ENCODE measurements at places on chromosomes 13 and 19.
A peak's percentile ranks its signal among the peaks of the same experiment; 100 is the strongest.

- DNase-seq: no peak
These were observed 8.3 kb downstream of the IRS2 start for GRCh38 chr13:109778102-109778542.

- no peak for DNase-seq
These were observed 1.8 kb upstream of the IFI30 start for GRCh38 chr19:18171605-18172327.

DNA sequence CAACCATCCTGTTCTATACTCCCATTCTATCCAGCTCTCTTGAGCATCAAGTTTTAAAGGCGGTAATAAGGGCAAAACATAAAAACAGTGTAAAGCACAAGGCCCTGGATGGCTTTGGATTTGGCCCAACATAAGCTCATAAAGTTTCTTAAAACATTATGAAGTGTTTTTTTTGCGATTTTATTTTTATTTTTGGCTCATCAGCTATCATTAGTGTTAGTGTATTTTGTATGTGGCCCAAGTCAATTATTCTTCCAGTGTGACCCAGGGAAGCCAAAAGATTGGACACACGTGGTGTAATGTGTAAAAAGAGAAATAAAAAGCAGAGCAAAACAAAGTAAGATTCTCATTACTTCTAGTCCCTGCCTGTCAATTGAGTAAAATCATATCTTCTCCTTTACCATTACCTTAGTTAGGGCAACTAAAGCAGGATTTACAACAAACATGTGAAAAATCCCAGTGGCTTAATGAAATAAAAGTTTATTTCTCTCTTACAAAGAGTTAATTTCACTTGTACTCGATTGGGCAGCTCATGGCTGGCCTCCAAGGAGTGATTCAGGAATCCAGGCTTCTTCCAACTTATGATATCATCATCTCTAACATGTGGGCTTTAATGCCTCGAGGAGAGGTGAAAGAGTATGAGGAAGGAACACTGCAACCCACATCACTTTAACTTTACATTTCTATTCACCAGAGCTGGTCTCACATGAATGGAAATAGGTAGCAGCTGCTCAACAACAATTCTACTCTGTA, 725.2 kb upstream of the SLITRK1 start:
- DNase-seq: peak; percentile 1

DNA sequence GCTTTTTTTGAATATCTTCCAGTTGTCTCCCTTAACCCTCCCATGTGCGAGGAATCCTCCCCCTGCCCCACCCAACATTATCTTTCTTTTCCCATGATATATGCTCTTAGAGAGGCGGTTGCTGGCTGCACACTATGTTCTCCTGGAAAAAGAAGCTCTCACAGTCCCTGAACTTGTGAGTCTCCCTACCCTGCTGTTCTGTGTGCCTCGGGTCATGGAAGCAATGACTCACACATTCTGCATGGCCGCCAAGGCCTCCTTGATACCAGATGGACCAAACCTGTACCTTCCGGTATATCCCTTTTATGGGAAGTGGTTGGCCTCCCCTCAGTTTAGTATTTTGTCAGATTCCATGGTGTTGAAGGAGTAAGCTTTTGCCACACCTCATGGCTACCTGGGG, 705.4 kb downstream of the SLITRK6 start:
- peak; percentile 65 for DNase-seq

- no peak for DNase-seq
These were observed 524 bp downstream of the PRKCG start for GRCh38 chr19:53882391-53883050.

DNA sequence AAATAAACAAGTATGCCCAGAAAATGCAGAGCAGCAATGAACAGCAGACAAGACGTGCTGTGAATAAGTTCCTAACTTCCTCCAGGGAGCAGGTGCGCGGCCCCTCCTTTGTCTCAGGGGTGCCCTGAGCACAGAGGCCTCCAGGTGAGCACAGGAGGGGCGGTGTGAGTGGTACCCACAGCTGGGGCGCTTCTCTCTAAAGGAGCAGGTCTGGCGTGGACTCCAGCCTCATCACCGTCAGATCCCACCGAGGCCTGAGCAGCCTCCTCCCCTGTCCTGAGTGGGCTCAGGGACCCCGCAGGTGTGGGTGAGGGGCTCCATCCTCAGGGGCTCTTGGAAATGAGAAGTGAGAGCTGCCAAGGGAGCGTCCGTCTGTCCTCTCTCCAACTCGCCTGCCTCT, 3.2 kb downstream of the LILRA5 start:
- no peak for DNase-seq

DNA sequence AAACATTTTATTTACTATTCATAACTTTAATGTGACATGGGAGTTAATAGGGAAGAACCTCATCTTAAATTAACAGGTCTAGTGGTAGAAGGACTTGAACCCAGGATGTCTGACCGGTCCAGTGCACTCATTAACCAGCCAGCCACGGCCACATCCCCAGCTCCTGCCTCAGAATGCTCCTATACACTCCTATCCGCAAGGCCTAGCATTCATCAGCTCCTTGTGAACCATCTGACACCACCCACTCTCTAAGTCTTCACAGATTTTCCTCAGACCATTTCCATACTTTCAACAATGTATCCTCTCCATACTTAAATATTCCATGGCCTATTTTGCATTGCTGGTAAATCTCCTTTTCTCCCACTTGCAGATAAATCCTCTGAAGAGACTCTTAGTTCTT, 98.3 kb downstream of the KLF12 start:
- no peak for DNase-seq

GRCh38 chr13:46168341-46168740, 13.6 kb downstream of the LCP1 start:
- no peak for DNase-seq

- no peak for DNase-seq
These were observed 457.6 kb upstream of the SLC10A2 start for GRCh38 chr13:103523858-103524257.

DNA sequence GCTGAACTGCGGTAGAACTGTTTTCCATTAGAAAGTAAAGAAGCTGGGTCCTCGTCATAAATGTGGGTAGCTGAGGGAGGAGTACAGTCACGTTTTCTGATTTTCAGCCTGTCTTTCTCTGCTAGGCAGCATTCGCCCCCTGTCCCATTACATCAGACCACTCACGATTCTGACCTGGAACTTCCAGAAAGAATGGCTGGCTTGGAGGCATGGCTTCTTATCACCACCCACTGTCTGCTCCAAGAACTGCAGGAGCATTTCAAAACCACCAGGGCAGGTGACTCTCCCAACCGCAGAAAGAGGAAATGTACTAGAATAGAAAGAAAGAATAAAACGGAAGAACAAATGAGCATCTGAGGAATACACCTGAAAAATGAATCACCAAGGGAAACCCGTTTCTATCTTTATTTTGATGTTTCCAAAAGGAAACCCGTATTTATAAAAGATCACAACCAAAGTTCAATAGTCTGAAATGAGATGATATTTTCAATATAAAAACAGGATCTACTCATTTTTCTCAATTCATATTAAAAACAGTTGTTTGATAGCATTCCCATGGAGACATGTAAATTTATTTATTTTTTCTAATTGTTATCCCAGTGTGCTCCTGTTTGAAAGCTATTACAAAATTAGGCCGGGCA, 22.1 kb upstream of the POMP start:
- peak; percentile 57 for DNase-seq

DNA sequence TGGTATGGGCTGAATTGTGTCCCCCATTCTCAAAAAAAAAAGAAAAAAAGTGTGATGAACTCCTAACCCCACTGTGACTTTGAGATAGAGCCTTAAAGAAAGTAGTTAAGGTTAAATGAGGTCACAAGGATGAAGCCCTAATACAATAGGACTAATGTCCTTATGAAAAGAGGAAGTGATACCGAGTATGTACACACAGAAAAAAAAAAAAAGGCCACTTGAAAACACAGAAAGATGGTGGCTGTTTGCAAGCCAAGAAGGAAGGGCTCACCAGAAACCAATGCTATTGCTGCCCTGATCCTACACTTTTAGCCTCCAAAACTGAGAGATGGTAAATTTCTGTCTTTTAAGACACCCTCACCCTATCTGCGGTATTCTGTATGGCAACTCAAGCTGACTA, 955.6 kb downstream of the PCDH17 start:
- DNase-seq: no peak

DNA sequence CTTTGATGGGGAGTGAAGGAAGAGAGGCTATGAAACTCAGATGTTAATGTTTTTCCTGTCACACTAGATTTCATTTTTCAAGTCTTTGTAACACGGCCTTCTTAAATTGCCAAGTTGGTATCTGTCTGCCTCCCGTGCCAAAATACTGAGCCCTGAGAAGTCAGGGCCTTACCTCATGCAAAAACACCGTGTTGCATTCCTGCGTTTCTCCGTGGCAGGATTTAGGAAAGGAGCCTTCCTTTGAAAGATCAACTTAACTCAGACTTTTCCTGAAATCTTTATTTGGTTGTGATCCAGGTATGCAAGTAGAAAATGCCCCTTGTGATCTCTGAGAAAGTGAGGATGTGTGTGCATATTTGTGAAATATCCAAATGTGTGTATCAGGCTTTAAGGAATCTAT, 1291.0 kb upstream of the SLC10A2 start:
- no peak for DNase-seq

GRCh38 chr13:67033170-67033569, 197.0 kb downstream of the PCDH9 start:
- DNase-seq: no peak

DNA sequence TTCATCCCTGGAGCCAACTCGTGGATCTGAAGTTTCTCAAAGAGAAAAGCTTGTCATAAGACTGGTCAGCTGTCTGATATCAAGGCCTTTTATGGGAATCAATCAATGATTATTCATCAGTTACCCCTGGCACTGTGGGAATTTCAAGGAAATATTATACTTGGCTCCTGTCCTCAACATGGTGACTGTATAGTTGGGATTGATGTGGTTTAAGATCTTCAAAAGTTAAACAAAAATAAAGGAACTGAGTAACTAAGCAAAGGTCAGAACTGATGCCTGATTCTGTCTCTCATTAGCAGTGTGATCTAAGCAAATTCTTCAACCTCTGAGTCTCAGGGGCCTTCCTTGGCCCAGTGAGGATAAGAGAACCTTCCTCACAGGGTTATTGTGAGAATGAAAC, 22.2 kb upstream of the SERPINE3 start:
- no peak for DNase-seq

DNA sequence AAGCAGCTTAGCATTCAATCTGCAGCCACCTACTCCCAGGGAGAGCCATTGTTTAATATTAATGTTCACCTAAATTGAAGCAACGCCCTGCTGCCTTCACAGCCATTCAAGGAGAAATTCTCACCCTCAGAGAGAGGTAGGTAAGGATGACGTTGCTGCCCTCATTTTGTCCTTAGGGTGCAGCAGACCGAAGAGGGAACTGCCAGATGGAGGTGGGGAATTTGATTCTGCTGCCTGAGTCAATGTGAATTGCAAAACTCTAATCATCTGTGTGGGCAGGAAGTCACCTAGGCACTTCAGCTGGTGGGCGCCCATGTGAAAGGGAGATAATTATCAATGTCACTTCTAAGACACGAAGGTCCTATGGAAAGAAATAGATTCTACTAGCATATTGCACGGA, 503.4 kb downstream of the TBC1D4 start:
- no peak for DNase-seq

GRCh38 chr19:40266912-40267600, 18.1 kb downstream of the AKT2 start:
- no peak for DNase-seq

DNA sequence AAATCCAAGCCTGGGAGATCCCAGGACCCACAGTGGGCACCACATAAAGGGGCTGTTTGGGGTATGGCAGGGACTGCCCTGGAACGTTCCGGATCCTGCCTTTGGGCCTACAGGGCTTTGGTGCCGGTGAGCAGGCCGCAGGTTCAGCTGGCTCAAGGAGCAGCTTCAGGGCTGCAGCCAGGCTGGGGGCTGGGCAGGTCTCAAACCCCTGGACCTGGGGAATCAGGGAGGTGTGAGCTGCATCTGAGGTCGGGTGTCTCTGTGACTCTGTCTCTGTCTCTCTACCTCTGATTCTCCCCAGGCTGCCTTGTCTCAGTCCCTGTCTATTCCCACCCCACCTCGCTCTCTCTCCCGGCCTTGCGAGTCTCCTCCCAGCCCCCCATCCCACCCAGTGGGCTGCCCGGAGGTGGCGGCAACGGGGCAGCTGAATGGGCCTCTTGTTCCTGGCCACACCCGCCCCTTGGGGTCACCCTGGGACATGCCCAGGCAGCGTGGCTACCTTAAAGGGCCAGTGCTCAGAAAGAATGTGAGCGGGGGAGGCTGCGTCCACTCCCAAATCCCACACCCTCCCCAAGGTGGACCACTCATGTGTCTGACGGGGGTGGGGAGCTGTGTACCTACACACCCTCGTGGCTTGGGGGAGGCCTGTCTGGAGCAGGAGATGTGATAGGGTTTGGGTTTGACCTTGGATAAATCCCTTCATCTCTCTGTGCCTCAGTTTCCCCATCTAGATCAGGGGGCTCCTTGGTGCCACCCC, 31.1 kb downstream of the NFIC start:
- no peak for DNase-seq

DNA sequence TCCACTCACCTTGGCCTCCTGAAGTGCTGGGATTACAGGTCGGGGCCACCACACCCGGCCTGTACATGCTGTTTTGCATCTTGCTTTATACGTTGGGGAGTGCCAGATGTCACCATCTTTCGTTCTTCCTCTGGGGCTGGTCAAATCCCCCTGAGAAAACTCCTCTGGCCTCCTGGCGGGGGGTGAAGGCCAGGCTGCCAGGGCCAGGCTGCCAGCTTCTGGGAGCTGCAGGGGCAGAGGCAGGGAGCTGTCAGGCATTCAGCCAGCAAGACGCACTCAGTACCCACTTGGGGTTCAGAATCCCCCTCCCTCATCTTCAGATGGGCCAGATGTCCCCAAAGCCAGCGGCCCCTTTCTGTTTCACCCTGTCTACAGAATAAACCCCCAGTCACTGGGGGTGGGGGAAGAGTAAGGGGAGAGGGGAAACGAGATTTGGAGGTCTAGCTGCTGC, 16.1 kb downstream of the ZSWIM9 start:
- DNase-seq: no peak

DNA sequence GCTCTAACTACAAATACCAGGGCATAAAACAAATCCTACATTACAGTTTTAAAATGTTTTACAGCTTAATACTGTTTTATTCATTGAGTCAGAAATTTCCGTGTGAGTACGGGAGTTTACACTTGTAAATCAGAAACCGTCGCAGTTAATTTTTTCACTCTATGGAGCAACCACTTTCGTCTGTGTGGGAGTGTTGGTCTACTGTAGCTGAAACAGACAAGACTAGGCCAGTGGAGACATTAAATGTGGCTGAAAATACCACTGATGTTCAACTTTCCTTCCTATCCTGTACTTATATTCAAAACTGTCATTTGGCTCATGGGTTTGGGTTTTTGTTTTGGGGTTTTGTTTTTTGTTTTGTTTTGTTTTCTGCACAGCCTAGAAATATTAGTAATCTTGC, 268.7 kb downstream of the DCT start:
- DNase-seq: no peak

- DNase-seq: no peak
These were observed 7.8 kb downstream of the DHX34 start for GRCh38 chr19:47356900-47357299.

DNA sequence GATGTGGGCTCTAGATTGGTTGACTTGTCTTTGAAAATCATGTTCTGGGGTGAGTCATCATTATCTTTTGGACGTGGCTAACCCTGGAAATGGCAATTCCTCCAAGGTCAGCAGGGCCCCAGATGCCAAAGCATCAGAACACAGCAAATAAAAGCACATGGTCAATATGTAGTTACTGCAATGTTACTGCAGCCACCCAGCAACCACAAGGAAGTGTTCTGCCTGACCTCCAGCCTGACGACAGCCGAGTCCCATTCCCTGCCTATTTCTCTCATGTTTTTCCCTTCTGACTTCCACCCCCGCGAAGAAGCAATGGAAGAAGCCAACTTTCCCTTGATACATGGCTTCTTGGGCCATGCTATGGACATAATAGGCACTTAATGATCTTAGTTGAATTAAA, 577.9 kb downstream of the IRS2 start:
- DNase-seq: no peak

- DNase-seq: no peak
These were observed 336.0 kb downstream of the SUCLA2 start for GRCh38 chr13:47665043-47665442.

Data from HFF-Myc (cell line).